ENCODE measurements at places on chromosomes 1 and 21. TPM values are rescaled to one million over a fixed set of nuclear protein-coding genes. Genes with fewer than 3 reads are reported as not detected.
A peak's percentile ranks its signal among the peaks of the same experiment; 100 is the strongest.

DNA sequence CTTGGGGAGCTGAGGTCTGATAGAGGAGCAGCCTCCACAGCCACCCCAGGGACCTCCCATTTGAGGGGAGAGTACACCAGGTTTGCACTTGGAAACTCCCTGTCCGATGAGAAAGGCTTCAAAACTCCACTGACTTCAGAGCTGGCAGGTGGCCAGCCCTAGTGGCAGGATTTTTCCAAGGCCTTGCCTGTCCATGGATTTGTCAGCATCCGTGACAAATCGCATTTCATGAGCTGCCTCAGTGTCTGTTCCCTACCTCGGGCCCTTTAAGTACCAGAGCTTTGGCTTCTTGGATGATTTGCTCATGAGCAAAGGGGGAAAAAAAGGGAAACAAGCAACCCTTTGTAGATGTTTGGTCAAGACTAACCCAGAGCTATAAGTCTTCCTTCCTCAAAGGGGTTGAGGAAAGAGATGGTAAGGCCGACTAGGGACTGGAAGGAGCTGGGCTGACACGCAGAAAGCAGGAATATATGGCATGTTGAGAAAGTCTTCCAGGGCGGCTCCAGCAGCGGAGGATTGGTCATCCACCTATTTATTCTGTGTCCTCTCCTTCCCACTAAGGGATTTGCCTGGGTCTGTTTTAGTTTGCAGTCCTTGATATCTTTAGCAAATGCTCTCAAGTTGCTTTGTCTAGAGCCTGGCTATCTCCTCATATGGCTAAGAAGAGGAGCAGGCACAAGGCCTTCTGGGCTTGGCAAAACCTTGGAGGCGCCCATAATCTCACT is 2.7 kb upstream of the HSPG2 start:
- H3K4me1 ChIP-seq, result peaks cover 10% of the 10 kb centered on the region
- H3K27ac ChIP-seq, result no peak overlapping the region
- no peak overlapping the region for H3K4me3 ChIP-seq
- H3K27me3 ChIP-seq, result peaks cover 32% of the 10 kb centered on the region
- no peak for DNase-seq

DNA sequence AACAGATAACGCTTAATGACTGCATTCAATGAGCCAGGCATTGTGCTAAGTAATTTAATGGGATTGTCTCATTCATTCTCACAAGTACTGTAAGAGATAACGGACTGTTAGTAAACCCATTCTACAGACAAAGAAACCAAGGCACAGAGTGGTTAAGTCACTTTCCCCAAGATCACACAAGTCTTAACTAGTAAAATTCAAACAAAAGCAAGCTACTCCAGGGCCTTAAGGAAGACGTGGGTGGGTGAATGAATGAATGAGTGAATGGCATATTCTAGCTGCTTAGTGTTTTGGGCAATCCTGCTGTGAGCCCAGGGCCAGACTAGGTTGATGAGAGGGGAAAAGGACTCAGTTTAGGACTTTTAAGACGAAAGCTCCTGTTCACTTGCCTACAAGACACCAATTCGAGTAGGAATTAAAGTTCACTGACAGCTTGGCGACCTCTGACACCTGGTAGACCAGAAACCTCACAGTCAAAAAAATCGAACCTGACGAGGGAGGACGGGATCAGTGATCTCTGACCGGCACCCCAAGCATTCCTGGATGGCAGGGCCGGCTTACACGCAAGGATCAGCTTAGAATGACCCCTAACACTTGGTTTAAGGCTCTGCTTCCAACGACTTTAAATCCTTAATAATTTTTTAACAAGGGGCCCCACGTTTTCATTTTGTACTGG is 557 bp downstream of the EMC1 start:
- DNase-seq, result no peak
- H3K4me1 ChIP-seq, result peaks cover 21% of the 10 kb centered on the region
- H3K4me3 ChIP-seq, result peak overlapping the region; percentile 92
- peak overlapping the region; percentile 92 for H3K27ac ChIP-seq
- peaks cover 2% of the 10 kb centered on the region for H3K36me3 ChIP-seq
- H3K27me3 ChIP-seq, result no peaks in the 10 kb centered on the region

DNA sequence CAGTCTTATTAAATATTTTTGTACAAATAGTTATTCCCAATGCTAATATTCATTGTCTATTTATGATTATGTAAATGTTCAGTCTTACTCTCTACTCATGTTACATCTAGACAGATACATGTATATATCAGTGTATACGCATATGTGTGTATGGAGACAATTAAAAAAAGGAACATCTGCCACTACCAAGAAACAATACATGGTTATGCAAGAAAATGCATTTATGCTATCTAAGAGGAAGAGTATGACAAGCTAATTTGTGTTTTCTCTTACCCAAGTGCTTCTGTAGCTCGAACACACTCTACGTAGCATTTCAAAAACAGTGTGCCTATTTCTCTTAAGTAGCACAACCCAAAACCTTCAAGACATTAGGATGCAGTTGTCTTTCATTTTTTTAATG is 6.1 kb upstream of the RLF start:
- H3K4me3 ChIP-seq, result no peak overlapping the region
- no peaks in the 10 kb centered on the region for H3K36me3 ChIP-seq
- no peaks in the 10 kb centered on the region for H3K27me3 ChIP-seq
- DNase-seq, result no peak

DNA sequence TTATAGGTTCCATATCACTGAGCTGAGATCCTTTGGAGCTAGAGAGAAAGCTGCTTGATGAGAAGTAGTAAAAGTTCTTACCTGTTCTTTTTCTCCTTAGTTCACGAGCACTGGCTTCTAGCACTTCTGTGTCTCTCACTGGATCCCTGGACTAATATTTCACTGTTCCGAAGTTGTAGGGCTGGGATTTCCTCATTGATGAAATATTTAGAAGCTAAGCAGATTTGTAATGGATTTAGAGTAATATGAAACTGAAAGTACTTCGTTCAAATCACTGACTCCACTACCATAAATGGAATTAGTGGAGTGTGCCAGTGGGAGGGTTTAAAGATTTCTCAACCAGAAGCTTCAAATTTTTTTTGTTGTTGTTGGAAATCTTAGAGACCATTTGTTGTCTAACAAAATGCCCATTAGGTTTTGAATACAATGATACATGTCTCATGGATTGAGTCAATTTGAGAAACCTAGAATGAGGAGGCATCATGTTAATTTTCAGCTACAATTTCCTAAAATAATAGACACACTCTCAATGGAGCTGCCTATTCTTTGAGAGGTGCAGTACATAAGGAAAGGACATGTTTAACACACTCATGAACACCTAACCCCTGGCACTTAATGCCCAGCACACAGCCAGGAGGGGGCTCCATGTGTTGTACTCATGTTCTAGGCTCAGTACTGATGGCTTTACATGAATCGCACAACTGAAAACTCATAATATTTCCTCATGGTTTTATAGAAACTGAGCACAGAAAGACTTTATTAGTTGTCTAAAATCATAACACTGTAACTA is at the start of gene GBP1:
TSS of gene GBP1 (minus strand) at position 130 of the 790 bp plus-strand sequence. CDS start 1,974 bp downstream, outside the sequence.
- DNase-seq, result no peak
- peaks cover 45% of the 10 kb centered on the region for H3K4me1 ChIP-seq
- peak within 1 kb of the TSS; percentile 94 for H3K27ac ChIP-seq
- peak within 1 kb of the TSS; percentile 92 for H3K4me3 ChIP-seq
- no peaks in the 10 kb centered on the region for H3K27me3 ChIP-seq
- peaks cover 41% of the 10 kb centered on the region for H3K36me3 ChIP-seq

Gene EFNA4
- 7.9 TPM for total RNA-seq

- H3K27me3 ChIP-seq, result no peaks in the 10 kb centered on the region
- no peak overlapping the region for H3K27ac ChIP-seq
- peak; percentile 61 for DNase-seq
- no peak overlapping the region for H3K4me3 ChIP-seq
- peaks cover 3% of the 10 kb centered on the region for H3K36me3 ChIP-seq
These were observed 66.1 kb downstream of the ADARB1 start for GRCh38 chr21:45140346-45140940.

Gene NFYC
- total RNA-seq, result 66.6 TPM

Gene CCDC24
- total RNA-seq, result 3.2 TPM

GRCh38 chr1:39130325-39130724 is 74.2 kb upstream of the MACF1 start:
- no peaks in the 10 kb centered on the region for H3K36me3 ChIP-seq
- no peaks in the 10 kb centered on the region for H3K27me3 ChIP-seq
- peaks cover 10% of the 10 kb centered on the region for H3K4me1 ChIP-seq

DNA sequence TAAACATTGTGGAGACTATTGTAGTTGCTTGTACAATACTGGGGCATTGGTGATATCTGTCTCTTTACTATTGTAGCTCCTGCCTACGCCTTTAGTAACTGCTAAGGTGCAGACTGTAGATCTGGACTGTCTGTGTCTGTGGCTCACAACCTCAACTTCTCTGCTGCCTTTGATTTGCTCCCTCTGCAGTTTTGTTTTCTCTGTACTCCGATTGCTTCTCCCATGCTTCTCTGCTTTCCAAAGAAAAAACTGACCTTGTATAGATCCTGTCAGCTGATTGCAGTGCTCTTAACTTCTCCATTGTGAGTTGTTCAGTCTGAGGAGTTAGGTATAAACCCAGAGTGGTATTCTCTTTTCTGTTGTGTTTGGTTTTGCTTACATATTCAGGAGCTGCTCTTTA is 15.3 kb downstream of the MAGI3 start:
- no peak overlapping the region for H3K27ac ChIP-seq
- H3K36me3 ChIP-seq, result peaks cover 2% of the 10 kb centered on the region
- H3K4me3 ChIP-seq, result no peak overlapping the region
- peaks cover 3% of the 10 kb centered on the region for H3K4me1 ChIP-seq
- DNase-seq, result no peak

Gene EPHB2
- total RNA-seq, result 0.25 TPM

- H3K27ac ChIP-seq, result no peak overlapping the region
- peaks cover 6% of the 10 kb centered on the region for H3K4me1 ChIP-seq
- H3K27me3 ChIP-seq, result peaks cover 26% of the 10 kb centered on the region
- no peaks in the 10 kb centered on the region for H3K36me3 ChIP-seq
- no peak overlapping the region for H3K4me3 ChIP-seq
These were observed 3.4 kb upstream of the PDE9A start for GRCh38 chr21:42650033-42650370.

DNA sequence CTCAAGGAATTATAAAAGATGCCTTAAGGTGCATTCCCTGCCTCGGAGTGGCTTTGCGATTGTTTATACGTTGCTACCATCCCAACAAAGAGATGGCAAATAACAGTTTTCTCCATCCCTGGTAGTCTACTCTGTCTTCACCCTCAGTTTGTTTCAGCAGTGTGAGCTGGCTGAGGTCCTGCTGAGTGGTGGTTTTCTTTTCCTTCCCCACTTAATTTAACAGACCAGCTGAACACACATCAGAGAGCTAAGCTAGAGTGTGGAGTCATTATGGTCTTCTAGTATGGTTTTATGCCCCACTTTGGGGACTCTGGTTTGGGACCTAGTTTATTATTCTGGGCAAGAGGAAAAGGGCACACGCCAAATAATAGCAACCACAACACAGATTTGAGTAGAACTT is 2.2 kb downstream of the PIGV start:
- peak overlapping the region; percentile 100 for H3K27ac ChIP-seq
- no peaks in the 10 kb centered on the region for H3K27me3 ChIP-seq
- no peak for DNase-seq
- peaks cover 58% of the 10 kb centered on the region for H3K4me1 ChIP-seq
